ENCODE measurements at places on chromosomes 2 and 18. TPM values are rescaled to one million over a fixed set of nuclear protein-coding genes. Genes with fewer than 3 reads are reported as not detected.

DNA sequence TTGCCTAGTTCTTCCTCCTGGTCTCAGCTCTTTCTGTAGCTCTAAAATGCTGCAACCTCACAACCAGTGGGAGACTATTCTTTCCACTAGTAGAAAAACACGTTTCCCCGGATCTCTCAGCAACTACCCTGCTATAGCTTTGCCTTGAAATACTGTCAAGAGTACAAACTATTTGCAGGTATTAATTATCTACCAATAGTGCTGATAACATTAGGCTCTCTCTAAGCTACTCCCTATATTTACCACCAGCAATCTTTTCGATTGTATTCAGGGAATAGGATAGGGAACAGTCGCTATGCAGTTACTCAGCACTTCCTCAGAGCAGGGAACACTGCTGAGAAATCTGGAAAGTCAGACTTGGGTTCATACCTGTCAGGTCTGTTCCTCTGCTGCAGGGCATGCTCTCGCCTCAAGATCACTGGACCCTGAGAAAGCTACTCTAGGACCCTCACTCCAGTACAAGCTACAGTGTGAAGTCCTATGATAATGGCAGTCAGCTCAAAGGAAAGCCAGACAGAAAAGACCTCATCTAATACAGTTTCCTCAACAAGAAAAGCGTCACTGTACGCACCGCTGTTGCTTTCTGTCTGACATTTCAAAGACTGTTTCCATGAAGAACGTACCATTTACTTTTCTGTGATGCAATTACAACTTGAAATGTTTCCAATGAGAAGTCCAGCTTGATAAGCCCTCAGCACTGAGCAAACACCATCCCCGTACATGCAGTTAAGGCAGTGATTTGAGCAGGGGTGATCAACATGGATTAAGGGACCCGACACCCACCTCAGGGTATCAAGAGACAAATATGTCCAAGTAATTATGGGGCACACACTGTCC, 22.7 kb downstream of the GDF7 start:
- no peak for DNase-seq

Gene ABCG8
- total RNA-seq: not detected

DNA sequence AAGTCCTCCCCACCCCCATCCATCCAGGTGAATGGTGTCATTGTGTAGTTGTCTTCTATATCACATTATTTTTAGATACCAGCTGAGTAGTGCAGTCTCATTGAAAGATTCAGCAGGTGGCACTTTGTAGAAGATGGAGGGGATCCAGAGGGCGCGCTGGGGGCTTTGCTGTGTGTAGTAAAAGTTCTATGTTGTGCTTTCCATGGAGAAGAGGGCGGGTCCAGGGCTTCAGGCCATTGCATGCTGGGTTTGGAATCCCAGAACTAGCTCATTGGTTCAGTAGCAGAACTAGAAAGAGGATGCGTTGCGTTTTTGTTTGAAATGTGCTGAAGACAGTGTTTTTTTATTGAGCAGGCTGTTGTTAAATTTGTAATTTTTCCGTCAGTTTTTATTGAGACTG, 120.0 kb downstream of the MAP4K4 start:
- no peak for DNase-seq

DNA sequence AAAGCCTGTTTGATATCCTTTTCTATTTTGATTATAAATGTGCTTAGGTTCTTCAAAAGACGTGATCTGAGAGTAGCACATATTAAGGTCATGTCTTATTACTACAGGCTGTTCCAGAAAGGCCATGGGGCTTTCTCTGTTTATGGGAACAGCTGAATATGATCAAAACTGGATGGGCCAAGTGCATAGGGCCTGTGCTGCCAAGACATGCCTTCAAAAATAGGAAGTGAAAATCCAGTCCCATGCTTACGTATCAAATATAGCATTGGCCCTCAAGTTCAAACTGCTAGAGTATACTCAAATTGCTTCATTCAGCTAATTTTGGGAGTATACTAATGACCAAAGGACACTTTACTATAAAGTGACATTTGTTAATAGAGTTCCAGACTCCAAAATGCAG, 24.1 kb downstream of the SLC25A52 start:
- no peak for DNase-seq

GRCh38 chr2:173432049-173432754, 77.5 kb downstream of the CDCA7 start:
- DNase-seq: peak; percentile 39

Measured in SJSA1 (cell line).